ENCODE measurements at places on chromosomes 3 and 15.

GRCh38 chr3:66261355-66261754 lies 40.6 kb downstream of the SLC25A26 start:
- DNase-seq = no peak

DNA sequence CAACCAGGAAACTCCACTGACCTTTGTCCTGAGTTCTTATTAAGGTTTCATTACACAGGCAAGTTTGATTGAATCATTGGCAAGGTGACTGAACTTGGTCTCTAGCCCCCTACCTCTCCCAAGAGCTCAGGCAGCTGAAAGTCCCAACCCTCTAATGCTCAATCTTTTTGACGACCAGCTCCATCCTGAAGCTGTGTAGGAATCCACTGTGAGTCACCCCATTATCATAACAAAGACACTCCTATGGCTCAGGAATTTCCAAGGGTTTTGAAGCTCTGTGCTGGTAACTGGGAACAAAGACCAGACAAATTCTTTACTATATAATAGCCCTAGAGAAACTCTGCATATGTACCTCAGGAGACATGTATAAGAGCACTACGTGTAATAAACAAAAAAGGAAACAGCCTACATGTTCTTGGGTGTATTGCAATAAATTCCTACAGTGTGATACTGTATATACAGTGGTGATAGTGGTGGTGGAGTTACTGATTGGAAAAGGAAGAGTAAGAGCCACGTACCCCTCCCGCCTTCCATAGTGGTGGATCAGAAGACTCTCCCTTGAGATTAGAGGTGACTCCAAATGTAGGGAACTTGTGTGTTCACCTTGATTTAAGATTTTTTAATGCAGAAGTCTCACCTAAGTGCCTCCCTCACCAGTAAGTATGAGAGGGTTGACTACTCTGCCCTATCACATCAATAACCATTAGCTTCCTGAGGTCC lies 116.6 kb downstream of the ST8SIA2 start:
- DNase-seq = no peak

DNA sequence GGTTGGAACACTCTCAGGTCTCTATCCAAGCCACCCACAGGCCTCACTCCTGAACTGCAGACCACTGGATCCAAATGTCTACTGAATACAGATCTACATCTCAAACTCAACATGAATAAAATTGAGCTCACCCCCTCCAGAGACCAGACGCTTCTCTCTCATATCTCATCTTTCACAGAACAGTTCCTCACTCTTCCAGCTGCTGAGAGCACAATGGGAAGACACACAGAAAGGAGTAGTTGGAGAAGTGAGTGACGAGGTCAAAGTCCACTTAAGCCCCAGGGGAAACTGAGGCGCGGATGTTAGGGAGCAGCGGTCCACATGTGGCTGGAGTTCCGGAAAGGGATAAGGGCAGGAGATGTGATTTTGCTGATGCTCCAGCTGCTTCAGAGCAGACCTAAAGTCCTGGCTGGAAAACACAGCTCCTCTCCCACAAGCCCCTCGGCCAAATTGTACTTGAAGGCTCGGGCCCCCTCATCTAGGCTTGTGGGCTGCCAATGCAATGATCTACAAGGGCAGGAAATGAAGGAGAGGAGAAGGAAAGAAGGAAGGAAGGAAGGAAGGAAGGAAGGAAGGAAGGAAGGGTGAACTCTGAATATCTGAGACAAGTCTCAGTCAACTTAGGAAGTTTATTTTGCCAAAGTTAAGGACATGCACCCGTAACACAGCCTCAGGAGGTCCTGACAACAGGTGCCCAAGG lies 211.2 kb upstream of the TLE3 start:
- no peak for DNase-seq

GRCh38 chr3:159928666-159929065 lies 60.0 kb upstream of the IL12A start:
- no peak for DNase-seq

GRCh38 chr15:31365032-31365654 lies 38.5 kb downstream of the KLF13 start:
- no peak for DNase-seq

DNA sequence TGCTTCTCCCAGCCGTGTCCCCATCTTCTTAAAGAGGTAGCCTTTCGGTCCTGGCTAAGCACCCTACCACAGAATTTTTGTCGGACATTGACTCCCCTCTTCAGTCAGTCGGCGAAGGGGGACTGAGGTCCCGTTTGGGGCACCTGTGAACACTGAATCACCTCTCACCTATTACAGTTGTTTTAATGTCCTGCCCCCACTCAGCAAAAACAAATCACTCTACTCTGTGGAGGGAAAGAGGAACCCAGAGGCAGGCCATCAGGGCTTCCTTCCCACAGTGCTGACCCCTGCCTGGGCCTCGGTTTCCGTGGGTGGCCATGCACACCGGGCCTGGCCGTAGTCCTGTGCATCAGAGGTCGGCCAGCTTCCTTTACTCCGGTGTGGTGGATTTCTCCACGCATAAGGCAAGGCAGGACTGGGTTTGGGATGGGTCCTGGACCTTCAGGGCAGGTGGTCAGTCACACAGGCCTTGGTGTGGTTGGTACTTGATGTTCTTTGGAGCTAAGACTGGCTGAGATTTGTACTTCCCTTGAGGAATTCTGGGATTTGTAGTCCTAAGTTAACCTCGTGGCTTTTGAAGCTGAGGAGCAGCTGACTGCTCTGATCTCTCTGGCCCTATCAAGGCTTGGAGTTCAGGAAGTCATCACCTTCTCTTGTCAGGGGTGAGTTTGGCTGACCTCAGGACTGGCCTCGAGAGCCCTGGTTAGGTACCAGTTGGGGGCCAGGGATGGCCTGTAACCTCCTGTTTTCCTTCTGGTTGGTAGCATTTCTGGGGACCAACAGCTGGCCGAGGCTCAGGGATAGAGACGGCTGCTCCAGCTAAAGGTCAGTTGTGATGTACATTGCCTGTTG lies 627 bp upstream of the FAM131A start:
- no peak for DNase-seq

- DNase-seq = no peak
Measured at GRCh38 chr3:23035927-23036640, 167.0 kb upstream of the UBE2E2 start.

GRCh38 chr3:176964661-176965060 lies 232.6 kb downstream of the TBL1XR1 start:
- no peak for DNase-seq

DNA sequence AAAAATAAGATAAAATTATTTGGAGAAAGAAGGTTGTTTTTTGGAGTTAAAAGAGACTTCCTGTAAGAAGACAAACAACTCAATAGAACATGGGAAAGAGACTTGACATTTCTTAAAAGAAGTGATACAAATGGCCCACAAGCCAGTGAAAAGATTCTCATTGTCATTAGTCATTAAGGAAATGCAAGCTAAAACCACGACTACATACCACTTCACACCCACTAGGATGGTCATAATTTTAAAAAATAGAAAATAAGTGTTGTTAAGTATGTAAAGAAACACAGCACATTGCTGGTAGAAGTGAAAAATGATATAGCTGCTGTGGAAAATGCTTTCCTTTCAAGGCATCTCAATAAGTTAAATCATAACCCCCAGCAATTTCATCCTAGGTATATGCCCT lies 44.4 kb upstream of the GK5 start:
- no peak for DNase-seq

- DNase-seq = no peak
Measured at GRCh38 chr15:31278061-31278445, 48.6 kb upstream of the KLF13 start.

DNA sequence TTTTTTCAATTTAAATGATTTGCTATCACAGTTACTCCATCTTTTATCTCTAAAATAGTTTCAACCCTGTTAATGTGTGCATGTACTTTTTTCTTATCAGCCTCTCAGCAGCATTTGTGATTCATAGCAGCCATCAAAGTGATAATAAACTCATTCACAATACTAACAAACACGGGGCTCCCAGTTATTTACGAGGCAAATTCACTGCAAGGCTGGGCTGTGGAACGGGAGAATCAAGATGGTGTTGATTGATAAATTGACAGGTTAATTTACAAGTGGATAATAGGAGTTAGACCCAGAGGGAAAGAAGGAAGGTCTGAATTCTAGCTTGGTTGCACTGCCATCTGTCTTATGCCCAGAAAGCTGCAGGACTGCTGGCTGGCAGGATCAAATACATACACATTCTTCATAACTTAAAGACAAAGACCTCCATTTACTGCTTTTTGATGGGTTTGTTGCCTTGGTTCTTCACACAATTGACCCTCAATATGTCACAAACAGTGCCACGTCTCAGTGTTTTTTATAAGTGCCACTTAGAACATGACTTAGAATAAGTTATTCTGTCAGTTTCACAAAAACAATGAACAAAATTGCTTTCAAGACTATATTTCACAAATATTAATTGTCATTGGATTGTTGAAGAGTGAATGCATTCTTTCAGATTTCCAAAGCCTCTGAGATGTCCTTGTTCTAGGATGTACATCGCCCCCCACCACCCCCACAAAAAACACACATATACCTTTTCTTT lies 562.8 kb downstream of the NR2F2 start:
- no peak for DNase-seq

- DNase-seq = no peak
Measured at GRCh38 chr15:77975332-77976094, 102.0 kb downstream of the TBC1D2B start.

- no peak for DNase-seq
Measured at GRCh38 chr15:37109872-37110572, 9.7 kb upstream of the MEIS2 start.

DNA sequence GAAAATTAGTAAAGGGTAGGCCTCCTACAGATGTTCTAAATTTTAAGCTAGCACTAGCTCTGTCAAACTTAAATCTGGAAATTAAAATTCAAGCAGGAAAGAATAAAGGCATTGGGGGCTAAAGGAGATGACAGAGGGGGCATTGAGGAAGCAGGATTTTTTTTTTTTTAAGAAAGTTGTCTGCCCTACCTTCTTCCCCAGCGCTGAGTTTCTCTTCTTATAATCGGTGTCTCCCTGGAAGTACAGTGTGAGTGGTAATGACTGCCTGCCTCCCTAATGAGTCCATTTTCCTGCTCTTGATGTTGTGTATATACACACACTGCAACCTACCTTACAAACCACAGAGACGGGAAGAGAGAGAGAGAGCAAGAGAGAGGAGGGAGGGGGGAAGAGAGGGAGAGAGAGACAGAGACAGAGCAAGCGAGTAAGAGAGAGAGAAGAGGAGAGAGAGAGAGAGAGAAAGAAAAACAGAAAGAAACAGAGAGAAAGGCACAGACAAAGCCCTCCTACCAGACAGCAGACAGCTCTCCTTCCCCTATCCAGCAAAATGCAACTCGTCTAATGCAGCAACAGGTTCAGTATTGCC lies 47.0 kb downstream of the ZBTB20 start:
- no peak for DNase-seq

DNA sequence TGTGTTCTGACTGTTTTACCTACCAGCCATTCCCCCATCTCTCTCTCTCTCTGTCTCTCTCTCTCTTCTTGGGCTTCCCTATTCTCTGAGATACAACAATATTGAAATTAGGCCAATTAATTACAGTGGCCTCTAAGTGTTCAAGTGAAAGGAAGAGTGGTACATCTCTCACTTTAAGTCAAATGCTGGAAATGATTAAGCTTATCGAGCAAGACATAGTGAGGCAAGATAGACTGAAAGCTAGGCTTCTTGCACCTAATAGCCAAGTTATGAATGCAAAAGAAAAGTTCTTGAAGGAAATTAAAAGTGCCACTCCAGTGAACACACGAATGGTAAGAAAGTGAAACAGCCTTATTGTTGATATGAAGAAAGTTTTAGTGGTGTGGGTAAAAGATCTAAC lies 21.3 kb downstream of the SNRK start:
- no peak for DNase-seq

- DNase-seq = no peak
Measured at GRCh38 chr15:99085413-99086326, 19.2 kb upstream of the SYNM start.

- no peak for DNase-seq
Measured at GRCh38 chr15:49328941-49329340, 94.1 kb upstream of the FGF7 start.

DNA sequence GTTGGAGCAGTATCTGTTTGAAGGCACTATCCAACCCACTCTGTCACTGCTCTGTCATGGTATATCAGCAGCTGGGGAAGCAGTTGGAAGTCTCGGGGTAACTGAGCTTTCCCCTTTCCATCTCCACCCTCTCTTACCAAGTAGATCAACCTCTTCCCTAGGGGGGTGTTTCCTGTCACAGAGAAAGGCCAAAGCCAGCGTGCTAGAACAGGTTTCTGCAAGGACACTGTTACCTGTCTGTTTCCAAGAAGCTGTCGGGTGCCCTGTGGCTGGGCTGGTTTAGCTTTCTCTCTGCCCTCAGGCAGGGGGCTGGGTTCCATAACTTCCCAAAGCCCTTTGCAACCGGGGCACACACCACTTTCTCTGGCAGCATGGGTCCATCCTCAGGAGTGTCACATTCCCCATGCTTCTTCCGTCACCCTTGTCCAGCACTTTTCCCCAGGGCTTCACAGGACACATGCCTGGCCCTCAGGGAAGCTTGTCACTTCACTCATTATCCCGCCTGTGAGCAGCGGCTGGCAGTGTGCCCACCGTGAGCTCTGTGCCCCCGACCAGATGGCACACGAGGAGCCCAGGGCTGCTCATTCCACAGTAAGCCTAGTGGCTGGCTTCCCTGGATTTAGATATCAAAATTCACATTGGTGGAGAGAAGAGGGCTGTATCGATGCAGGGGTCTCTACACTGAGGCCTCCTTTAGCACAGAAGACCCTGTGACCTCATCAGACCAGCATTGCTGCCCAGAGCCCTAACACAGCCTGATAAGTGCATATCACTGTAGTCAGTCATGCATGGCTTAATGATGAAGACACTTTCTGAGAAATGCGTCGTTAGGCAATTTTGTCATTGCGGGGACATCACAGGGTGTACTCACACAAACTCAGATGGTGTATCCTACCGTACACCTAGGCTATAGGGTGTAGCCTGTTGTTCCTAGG lies 205.8 kb downstream of the SLCO3A1 start:
- DNase-seq = no peak

- no peak for DNase-seq
Measured at GRCh38 chr3:121627622-121628021, 33.1 kb downstream of the HCLS1 start.

DNA sequence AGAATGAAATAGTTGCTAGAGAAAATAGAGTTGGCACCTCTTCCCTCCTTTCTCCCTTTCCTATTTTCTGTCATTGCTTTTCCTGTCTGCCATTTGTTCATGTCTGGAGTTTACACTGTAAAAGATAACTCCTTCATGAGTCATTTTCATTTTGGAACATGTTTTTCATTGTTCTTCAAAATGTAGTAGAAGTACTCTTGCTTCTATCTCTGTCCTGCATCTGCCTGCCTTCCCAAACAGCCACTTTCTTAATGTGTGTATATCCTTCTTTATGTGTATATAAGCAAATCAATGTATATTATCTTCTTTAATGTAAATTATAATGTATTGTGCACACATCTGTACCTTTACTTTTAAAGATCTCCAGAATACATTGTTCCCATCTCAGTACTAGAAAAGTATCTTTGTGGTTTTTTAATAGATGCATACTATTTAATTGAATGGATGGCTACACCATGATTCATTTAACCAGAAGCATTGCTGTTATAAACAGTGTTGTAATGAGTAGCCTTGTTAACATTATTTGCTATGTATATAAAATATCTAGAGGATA lies 41.1 kb downstream of the TSC22D2 start:
- DNase-seq = no peak
